ENCODE measurements at places on chromosomes 12 and 14.

- DNase-seq, result no peak
These were observed 2.2 kb downstream of the ATP6V1D start for GRCh38 chr14:67357186-67357968.

DNA sequence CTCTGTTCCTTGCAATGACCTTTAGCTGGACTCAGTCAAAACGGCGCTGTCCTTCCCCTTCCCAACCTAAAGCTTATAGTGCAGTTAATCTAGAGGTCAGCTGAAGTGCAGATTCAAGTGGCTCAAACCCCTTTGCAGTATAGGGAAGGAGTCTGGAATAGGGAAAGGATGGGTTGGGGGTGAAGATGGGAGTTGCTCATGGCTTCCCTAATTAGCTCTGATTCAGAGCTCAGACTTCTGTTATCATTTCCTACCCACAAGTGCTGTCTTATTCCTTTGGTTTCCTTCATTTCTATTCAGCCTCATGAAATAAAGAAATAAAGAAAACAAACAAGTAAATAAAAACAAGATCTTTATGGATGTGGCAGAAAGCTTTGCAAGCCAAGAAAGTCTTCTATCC, 264.0 kb upstream of the HMGA2 start:
- DNase-seq, result no peak

DNA sequence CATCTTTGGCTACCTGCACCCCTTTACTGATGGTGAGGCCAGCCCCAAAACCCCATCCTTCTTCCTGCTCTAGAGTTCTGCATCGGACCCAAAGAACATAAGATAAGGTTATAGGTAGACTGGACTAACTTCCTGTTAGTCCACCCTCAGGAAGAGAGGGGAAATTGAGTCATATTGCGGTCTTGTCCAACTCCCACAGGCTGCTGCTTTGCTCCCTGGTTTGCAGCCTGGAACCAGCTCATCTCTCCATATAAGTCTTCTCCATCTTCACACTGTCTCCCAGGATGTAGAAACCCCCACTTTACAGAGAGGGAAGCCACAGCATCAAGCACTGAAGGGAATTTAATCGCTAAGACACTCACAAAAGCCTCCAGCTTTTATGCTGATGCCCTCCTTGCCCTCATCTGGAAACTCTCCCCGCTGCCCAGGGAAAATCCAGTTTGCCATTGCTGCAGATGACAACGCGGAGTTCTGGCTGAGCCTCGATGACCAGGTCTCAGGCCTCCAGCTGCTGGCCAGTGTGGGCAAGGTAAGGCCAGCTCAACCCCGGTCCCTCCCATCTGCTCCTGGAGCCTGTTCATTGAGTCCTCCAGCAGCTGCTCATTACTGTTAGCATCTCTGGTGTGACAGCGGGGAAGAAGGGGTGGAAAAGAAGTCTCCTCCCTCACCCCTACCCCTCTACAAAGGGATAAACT, 85.3 kb downstream of the B4GALNT3 start:
- no peak for DNase-seq

DNA sequence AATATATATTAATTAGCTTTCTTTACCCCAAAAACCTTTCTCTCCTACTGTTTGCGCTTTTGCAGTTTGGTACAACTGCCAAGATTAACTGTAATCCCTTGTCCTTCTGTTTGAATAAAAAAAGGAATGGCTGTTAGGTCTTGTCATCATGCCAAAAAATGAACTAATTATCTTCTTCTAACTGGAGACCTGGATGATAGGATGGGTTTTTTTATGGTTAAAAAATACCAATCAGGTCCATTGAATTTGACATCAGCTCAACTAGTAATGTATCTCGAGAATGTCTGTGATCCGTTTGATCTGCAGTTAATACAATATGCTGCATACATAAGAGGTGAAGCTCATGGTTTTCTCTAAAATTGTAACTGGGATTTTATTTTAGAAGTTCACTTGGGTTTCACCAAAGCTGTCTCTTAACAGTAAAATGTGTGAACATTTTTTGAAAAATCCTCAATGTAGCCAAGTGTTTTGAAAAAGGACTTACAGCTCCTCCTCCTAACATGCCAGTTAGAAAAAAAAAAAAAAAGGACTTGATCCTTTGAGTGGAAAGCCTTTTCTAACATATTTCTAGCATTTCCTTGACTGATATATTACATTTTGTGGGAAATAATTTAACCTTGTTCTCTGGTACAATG, 96.8 kb downstream of the SRGAP1 start:
- no peak for DNase-seq
